ENCODE measurements at places on chromosomes 3 and 15. TPM values are rescaled to one million over a fixed set of nuclear protein-coding genes. Genes with fewer than 3 reads are reported as not detected.

TMEM212 gene
- total RNA-seq = not detected

EOMES gene
- 4.6 TPM for total RNA-seq

ZDHHC23 gene
- total RNA-seq = 6.2 TPM

SMAD6 gene
- 21.2 TPM for total RNA-seq

TBC1D21 gene
- not detected for total RNA-seq

HYPK gene
- total RNA-seq = 7.5 TPM

DUOXA1 gene
- total RNA-seq = 2.0 TPM

EIF2A gene
- 195 TPM for total RNA-seq

SCN11A gene
- 1.4 TPM for total RNA-seq

OIP5 gene
- 4.6 TPM for total RNA-seq

SLC49A4 gene
- 24.1 TPM for total RNA-seq

SPRED1 gene
- total RNA-seq = 48.4 TPM

SETD2 gene
- total RNA-seq = 115 TPM

UBAP1L gene
- total RNA-seq = 22.0 TPM

CRYGS gene
- 2,965 TPM for total RNA-seq

EDC3 gene
- total RNA-seq = 27.1 TPM

RTP3 gene
- total RNA-seq = not detected

THBS1 gene
- 177 TPM for total RNA-seq

TRH gene
- 14.0 TPM for total RNA-seq

CPNE9 gene
- 3.8 TPM for total RNA-seq

KLHL6 gene
- 2.5 TPM for total RNA-seq

MFN1 gene
- total RNA-seq = 70.6 TPM

SPESP1 gene
- 0.93 TPM for total RNA-seq

SH3GL3 gene
- total RNA-seq = 20.3 TPM

STAC gene
- total RNA-seq = 13.7 TPM

OXTR gene
- 1.4 TPM for total RNA-seq

SLC38A3 gene
- 21.4 TPM for total RNA-seq

GTF2E1 gene
- 20.3 TPM for total RNA-seq

CHDH gene
- 9.1 TPM for total RNA-seq

GNAT1 gene
- total RNA-seq = 66.7 TPM

ANKUB1 gene
- not detected for total RNA-seq

THRB gene
- 41.6 TPM for total RNA-seq

RASGRP1 gene
- total RNA-seq = 16.3 TPM

ZPLD1 gene
- 1.9 TPM for total RNA-seq

AMIGO3 gene
- total RNA-seq = not detected

CD86 gene
- total RNA-seq = 4.0 TPM

LMOD3 gene
- total RNA-seq = 7.1 TPM

ATP8B4 gene
- total RNA-seq = 9.3 TPM

ITPKA gene
- 2.6 TPM for total RNA-seq

SV2B gene
- total RNA-seq = 112 TPM

ROPN1 gene
- total RNA-seq = not detected

LRRC49 gene
- 63.4 TPM for total RNA-seq

LRTM1 gene
- 22.9 TPM for total RNA-seq

SOX14 gene
- total RNA-seq = not detected

RARB gene
- total RNA-seq = 86.3 TPM

SEMA3G gene
- 9.6 TPM for total RNA-seq

CRTAP gene
- total RNA-seq = 130 TPM

IDH2 gene
- total RNA-seq = 92.2 TPM

AQP9 gene
- total RNA-seq = 2.9 TPM

TRANK1 gene
- total RNA-seq = 14.7 TPM

GP5 gene
- 1.1 TPM for total RNA-seq

POLR2H gene
- 62.1 TPM for total RNA-seq

CACNA2D2 gene
- 17.4 TPM for total RNA-seq

ZMYND10 gene
- total RNA-seq = 5.7 TPM

C3orf85 gene
- not detected for total RNA-seq

EFHB gene
- 1.8 TPM for total RNA-seq

IMPDH2 gene
- total RNA-seq = 126 TPM

C2CD4A gene
- not detected for total RNA-seq

DCBLD2 gene
- 80.5 TPM for total RNA-seq
